ENCODE measurements at places on chromosomes 2 and 18.
A peak's percentile ranks its signal among the peaks of the same experiment; 100 is the strongest.

DNA sequence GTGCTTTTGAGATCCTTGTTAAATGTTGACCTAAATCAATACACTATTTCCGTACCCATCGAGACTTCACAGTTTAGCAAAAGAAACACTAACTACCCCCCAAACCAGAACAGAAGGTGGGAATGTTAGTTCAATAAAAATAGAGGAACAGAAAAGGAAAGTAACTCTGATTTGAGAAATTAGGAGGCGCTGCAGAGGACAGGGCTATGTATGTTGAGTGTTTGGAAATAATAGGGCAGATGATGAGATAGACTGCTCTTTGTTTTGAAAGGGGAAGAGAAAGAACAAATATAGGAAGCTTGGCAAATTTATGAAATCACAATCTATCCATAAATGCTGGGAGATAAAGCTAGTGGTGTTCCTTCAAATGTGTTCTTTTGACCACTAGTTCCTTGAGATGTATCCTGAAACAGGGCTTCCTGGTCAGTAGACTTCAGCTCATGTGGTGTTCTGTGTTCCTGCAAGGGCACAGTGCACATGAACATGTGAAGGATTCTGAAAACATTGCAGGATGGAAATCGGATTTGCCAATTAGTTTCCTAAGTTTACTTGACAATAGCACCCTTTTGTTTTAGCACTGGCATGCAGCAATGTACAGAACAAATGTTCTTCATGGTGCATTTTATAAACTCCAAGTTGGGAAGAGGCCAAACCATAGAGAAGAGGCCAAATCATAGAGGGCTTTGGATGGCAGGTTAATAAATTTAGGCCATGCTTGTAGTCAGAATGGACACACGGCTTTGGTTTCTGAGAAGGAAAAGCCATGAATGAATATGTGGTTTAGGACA is 39.8 kb downstream of the RHBDD1 start:
- DNase-seq: no peak

- no peak for DNase-seq
These were observed 176.0 kb downstream of the ACKR3 start for GRCh38 chr2:236745420-236746210.

- no peak for DNase-seq
These were observed 174.7 kb downstream of the MC4R start for GRCh38 chr18:60197671-60198462.

DNA sequence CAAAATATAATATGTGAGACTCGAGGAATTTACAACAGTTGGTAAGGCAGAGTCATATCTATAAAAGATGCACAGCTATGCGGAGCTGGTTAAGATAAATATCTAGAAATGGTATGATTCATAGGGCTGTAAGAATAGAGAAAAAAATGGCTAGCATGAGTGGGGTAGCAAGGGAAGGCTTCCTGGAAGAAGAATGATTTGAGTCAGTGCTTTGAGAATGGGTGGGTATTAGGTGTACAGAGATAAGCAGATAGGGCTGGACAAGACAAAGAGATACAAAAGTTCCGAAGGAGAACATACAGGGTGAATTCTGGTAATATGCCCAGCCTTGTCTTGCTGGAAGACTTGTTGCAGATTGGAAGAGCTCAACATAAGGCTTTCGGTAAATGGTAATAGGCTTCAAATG is 291.5 kb upstream of the CCDC68 start:
- DNase-seq: no peak

DNA sequence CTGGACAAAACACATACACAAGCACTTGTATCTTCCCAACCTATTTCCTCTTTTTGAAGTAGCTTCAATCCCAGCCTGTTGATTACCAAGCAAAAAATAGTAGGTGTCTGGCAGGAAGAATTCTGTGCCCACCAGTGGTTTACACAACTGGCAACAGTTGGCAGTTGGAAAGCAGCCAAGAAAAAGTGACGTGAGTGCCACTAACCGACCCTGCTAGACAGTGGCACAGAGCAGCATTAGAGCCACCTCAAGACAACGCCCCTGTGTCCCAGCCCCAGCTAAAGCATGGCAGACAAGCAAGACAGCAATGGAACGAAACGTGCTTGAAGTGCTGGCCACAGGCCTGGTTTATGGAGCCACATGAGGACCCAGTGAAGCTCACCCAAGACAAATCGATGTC is 379.6 kb downstream of the FBXO15 start:
- no peak for DNase-seq

DNA sequence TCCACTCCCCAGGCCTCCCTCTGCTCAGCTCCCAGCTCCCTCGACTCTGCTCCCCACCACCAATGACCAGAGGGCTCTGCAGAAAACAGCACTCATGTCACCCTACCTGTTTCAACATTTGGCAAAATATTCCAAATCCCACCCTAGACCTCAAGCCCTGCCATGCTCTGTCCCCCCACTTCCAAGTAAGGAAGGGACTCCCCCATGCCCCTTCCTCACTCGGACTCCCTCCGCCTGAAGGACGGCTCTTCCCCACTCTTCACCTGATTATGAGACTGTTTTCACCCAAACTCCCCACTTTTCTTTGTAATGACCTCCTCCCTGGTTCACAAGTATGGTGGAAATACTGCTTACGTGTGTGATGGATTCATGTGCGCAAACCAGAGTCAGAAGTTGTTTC is 208.4 kb downstream of the MGAT5 start:
- no peak for DNase-seq

- no peak for DNase-seq
These were observed 371.3 kb downstream of the SLC4A3 start for GRCh38 chr2:219998714-219999227.

- DNase-seq: no peak
These were observed 443.3 kb downstream of the SOCS6 start for GRCh38 chr18:70732188-70732587.

- no peak for DNase-seq
These were observed 718.8 kb downstream of the DPP10 start for GRCh38 chr2:115161081-115161770.

GRCh38 chr2:8855010-8855409 is 17.6 kb upstream of the KIDINS220 start:
- DNase-seq: no peak

GRCh38 chr2:180145163-180145562 is 138.1 kb upstream of the CWC22 start:
- no peak for DNase-seq

DNA sequence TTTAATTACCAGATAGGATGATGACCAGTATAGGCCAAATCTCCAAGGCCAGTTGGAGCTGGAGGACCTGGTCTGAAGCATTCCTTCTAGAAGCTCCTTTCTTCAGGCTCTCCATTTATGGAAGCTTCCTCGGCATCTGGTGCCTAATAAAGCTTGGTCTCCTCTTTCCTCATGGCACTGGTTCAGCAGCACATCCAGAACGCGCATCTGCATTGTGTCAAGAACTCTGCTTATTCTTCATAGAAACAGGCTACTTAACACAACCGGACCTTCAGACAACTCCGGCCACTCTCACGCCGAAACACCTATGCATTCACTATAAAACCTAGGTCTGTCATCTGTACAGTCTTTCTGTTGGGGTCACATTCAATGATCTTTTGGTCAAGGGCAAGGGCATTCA is 99.8 kb downstream of the COL6A3 start:
- DNase-seq: no peak

GRCh38 chr2:88693911-88694414 is 2.5 kb downstream of the RPIA start:
- DNase-seq: no peak

DNA sequence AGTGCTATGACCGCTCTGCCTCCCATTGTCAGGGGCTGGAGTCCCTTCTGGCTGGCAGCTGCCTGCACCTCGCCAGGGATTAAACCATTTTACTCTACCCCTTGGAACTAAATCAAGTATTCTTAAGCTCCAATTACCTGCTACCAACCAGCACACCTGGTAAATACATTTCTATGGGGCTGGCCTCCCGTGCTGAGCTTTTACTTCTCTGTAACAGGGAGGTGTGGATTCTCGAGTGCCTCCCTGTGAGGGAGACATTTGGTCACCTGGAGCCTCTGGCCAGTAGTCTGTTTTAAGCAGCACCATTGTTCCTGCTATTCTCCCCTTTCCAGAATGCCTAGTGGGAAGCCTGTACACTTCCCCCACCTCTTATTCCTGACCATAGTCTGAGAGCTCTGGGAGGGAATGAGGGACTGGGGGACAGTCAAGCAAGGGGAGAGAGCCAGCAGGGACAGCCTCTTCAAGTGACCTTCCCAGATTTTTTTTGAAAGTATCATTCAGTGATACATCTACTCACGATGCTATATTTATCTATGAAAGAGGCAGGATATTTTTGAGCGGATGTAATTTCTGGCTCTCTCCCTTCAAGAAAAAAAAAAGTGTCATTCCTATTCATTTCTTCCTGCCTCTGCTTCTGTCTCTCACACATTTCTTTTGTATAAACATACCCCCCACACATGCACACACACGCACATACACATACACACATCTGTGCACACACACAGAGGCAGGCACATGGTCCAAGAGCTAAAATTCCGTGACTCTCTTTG is 112.8 kb downstream of the CAPN13 start:
- peak; percentile 32 for DNase-seq

GRCh38 chr2:160418398-160418765 is 75.2 kb downstream of the RBMS1 start:
- no peak for DNase-seq

DNA sequence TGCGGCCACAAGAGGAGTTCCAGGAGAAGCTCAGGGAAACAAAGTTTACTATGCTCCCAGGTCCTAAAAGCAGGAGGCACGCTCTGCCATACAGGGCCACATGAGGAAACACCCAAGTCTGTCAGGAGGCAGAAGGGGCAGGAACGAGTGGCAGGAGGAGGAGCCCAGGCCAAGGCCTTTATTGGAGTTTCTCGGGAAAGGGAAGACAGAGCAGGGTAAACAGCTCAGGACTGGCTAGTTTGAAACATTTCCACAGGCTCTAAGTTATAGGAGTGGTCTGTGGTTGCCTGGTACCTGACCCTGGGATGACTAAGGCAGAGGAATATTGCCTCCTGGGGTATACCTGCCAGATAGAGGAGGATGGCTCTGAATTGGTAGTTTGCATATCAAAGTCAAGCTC is 3.7 kb upstream of the ZNF638 start:
- DNase-seq: no peak

- DNase-seq: no peak
These were observed 220.5 kb downstream of the PIEZO2 start for GRCh38 chr18:10928772-10929373.
